ENCODE measurements at places on chromosomes 5 and 9.

DNA sequence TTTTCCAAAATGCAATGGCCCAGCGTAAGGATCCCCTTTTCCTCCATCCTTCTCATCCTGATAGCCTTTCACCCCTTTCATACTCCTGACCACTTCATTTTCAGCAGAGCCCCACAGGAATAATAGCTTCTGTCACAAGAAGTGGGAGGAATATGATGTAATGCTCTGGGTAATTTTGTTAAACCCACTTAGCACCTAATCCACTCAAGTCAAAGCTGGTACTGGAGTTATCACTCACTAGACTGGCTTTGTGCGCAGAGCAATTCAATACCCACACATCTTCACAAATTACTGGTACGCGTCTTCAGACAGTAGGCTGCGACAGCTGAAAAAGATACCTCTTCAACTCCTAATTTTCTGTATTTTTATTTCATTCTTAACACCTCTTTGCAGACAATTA is 2232.8 kb upstream of the WWC1 start:
- DNase-seq = no peak

GRCh38 chr5:177089127-177089526 is 2.4 kb downstream of the FGFR4 start:
- no peak for DNase-seq

GRCh38 chr9:112764837-112765236 is 14.3 kb downstream of the SNX30 start:
- DNase-seq = no peak

- DNase-seq = no peak
Measured at GRCh38 chr5:62886603-62887315, 308.1 kb downstream of the LRRC70 start.

GRCh38 chr5:125607018-125607417 is 816.2 kb upstream of the GRAMD2B start:
- no peak for DNase-seq

Data from stimulated activated CD4-positive, alpha-beta T cell treated with anti-CD3 and anti-CD28 coated beads, Interleukin-4, amount 100 ng/mL, for 1 hour (primary cell).